ENCODE measurements at places on chromosomes 2 and 18.

GRCh38 chr2:3169106-3169870, 208.3 kb downstream of the EIPR1 start:
- DNase-seq, result no peak

GRCh38 chr18:41647914-41648313, 307.1 kb upstream of the PIK3C3 start:
- no peak for DNase-seq

- DNase-seq, result peak; percentile 66
Observed at GRCh38 chr18:63339920-63340484, 20.4 kb upstream of the BCL2 start.

- DNase-seq, result no peak
Observed at GRCh38 chr2:204453730-204454167, 91.5 kb upstream of the PARD3B start.

GRCh38 chr2:206962966-206963365, 23.6 kb downstream of the CPO start:
- no peak for DNase-seq

DNA sequence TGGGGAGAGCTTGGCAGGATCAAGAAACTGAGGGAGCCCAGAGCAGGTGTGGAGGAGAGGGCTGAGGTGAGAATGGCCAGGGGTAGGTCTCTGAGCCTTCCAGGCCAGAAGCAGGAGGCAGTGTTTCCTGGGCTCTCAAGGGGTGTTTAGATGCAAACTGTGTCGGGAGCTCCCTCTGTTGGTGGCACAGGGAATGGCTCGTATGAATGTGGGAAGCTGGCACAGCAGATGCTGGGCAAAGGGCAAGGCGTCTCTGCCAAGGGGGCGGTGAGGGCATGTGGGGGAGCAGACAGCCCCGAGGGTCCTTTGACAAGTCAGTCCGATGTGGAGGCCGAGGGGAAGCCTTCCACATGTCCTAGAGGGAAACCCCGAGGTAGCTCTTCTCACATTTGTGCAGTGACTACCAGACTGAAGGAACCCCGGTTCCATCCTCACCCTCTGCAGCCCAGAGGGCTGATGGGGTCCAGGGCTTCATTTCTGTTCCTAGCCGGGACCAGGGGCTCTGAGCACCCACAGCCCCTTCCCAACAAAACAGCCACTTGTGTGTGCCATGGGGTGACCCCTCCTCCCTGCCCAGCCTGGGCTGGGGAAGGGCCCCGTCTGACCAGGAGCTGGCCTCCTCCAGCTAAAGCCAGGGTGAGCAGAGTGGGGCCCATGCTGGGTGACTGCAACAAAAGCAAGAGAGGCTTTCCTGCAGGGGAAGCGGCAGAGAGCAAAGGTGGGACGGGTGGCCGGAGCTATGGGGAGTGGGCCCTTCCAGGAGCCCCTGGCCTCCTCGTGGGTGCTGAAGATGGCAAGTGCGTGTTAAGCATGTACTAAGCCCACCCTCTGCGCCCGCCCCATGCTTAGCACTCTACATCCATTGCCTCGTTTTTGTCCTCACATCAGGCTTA, 103.4 kb downstream of the SEPTIN10 start:
- peak; percentile 77 for DNase-seq

GRCh38 chr2:3738454-3738853, 35.1 kb downstream of the DCDC2C start:
- DNase-seq, result no peak

- DNase-seq, result no peak
Observed at GRCh38 chr2:150346806-150347205, 140.7 kb downstream of the RND3 start.

- peak; percentile 6 for DNase-seq
Observed at GRCh38 chr18:37778417-37779165, 213.0 kb upstream of the CELF4 start.

- no peak for DNase-seq
Observed at GRCh38 chr2:38268691-38269327, 108.3 kb downstream of the ATL2 start.

DNA sequence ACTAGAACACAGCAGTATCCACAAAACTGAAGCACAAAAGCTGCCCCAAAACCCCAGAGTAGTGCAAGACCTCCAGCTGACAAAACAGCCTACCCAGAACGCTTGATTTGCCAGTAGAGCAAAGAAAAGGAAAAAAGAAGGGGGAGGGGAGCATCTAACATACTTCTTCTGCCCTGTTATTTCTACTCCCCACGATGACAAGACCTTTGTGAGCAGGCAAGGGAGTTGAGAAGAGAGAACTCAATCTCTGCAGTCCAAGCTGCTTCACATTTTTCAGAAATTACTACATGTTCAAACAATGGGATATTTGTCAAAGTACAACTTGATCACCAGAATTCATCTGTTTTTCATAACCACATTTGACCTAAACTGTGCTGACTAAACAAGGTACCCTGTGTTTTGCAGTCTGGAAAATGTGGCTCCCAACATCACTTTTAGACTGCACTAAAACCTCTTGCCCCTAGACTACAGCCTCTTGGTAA, 286.7 kb downstream of the EXOC6B start:
- no peak for DNase-seq

DNA sequence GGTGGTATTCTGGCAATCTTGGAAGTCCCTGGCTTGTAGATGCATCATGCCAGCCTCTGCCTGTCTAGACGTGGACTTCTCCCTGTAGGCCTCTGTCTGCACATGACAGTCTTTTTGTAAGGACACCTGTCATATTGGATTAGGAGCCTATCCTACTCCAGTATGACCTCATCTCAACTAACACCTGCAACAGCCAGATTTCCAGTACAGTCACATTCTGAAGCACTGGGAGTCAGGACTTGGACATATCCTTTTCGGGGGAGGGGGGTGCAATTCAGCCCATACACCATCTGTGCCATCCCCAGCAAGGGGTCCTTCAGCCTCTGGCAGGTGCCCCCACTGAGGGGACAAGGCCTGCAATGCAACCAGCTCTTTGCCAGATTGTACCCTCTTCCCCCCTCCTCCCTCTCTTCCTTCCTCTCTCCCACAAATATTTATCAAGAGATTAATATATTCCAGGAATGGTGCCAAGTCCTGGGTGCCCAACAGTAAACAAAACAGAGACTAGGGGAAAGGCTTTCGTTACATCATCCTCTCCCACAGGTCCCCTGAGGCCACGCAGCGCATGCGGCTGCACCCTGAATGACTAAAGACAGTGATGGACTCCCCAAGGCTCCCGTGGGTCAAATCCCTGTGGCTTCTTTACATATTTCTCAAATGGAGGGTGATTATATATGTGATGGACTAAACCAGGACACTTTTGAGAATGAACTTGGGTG, 20.5 kb upstream of the MYCN start:
- no peak for DNase-seq

GRCh38 chr2:102111823-102112222, 30.7 kb upstream of the IL1R1 start:
- no peak for DNase-seq

DNA sequence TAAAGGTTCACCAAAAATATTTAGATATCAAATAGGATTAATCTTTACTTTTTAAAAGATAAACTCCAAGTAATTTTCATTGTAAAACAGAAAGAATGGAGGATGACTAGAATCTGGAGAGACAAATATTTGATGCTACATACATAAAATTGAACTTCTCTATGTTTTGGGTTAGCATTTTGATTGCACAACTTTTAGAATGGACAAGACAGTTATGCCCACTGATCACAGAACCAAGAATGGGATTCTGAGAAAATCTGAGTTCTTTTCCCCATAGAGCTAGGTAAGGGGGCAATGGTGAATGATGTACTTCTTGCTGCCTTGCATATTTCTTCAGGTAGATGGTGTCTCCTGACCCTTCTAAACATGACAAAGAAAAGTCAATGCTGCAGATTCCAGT, 191.2 kb upstream of the ZEB2 start:
- DNase-seq, result no peak

GRCh38 chr2:151670346-151670745, 63.9 kb downstream of the NEB start:
- DNase-seq, result no peak

DNA sequence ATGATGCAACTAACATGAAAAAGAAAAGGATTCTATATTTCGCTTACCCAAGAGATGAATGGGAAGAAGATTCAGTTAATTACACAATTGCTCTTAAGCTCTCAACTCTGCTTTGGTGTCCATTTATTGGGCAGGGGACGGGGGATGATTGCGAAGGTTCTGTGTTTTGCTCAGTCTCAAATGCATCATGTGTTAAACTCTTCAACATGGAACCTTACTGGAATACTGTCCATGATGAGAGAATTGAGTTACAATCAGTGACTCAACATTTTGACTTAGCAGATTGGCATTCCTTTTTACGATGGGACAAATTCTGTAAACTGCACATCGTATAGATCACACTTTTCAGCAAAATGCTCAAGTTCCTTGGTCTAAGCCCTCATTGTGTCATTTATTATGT, 135.6 kb downstream of the RBMS1 start:
- DNase-seq, result no peak

GRCh38 chr2:83016343-83017110, 1442.6 kb downstream of the SUCLG1 start:
- DNase-seq, result no peak

- no peak for DNase-seq
Observed at GRCh38 chr2:212426637-212427412, 111.8 kb downstream of the ERBB4 start.

GRCh38 chr2:38390947-38391346, 13.9 kb upstream of the ATL2 start:
- no peak for DNase-seq

DNA sequence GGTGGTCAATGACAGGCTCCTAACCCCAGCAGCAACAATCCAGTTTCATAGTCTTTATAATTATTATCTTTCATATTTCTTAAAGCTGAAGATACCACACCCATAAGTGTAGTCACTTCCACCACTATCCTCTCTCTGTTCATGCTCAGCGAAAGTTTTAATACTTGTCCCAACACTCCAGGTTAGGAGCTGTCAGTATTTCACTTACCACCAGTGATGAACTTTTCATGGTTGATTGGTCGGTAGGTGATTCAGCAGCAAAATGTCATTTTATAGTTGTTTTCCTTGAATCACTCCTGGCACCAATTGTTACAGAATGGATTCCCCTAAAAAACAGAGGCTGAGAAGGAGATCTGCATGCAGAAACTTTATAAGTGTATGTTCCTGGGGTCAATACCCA, 324.9 kb downstream of the CCDC85A start:
- DNase-seq, result no peak

DNA sequence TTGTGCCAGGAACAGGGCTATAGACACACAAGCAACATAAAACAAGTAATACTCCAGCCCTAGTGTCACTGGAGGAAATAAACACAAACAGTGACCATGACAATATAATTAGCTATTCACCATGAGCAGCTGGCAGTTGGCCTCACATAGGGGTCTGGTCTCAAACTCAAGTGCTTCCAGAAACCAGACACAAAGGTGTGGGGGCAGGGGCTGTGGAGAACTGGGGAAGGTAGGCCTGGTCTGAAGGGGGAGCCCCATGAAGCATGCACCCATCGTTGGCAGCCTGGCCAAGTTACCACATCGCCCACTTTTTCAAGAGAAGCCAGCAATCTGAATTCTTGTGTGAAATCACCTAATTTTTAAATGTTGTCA, 49.5 kb upstream of the SP3 start:
- DNase-seq, result no peak

DNA sequence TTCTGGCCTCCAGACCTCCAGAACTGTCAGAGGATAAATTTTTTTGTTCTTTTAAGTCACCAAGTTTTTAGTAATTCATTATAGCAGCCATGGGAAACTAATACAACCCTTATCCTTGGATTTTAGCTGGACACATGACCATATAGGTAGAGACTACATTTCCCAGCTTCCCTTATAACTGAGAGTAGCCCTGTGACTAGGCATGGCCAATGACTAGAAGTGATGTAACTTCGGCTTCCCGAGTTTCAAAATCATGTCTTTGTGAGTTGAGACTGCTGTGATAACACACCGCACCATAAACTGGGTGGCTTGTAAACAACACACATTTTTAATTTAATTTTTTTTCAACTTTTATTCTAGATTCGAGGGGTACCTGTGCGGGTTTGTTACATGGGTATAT, 134.0 kb upstream of the SERTAD2 start:
- peak; percentile 19 for DNase-seq

All from CD4-positive, alpha-beta T cell treated with Interferon alpha-2 for 1 hour (primary cell).